ENCODE measurements at places on chromosomes 3 and 15.

- DNase-seq, result no peak
Measured at GRCh38 chr3:197687570-197687969, 49.1 kb downstream of the RUBCN start.

DNA sequence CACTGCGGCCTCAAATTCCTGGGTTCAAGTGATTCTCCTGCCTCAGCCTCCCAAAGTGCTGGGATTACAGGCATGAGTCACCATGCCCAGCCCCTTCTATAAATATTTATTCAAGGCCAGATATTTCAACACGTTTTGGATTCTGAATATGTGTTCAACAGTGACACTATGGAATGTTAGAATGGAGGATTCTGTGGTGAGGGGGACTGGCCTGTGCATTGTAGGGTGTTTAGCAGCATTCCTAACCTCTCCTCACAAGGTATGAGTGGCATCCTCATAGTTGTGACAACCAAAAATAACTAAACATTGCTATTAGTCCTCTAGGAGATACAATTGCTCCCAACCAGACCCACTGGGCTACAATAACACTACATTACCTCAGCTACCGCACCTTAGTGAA lies 104.0 kb upstream of the ATP10A start:
- no peak for DNase-seq

DNA sequence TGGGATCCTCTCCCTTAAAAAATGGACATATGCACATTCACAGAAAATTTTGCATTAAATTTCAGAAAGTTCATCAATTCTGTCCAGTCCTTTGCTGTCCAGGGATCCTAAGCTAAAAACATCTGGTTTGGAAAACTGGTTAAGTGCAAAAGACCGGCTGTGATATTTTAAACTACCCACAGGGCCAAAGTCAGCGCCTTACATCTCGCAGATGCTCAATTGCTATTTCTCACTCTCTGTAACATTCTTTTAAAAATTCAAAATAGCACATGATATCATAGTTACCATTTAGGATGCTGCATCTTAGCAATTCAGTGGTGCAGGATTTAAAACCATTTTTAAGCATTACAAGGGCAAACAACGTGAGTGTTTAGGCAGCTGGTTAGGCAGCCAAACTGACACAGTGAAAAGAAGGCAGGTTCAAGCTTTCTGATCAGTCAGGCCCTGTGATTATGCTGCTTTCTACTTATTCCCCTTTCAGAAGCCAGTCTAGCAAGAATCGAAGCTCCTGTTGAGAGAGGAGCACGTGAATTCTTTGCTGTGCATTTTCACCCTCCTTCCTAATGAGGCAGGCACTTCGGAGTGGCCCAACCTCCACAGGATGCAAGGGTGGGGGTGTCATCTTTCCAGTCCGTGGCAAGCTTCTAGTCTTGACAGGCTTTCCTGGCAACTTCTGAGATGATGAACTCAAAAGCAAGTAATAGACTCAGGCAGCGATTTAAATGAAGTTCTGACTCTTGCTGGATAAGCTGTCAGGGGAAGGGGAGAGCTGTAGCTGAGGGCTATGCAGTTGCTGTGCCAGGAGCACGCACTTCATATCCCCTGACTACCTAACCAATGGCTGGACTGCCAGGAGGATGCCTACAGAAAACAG lies 8.8 kb downstream of the PRICKLE2 start:
- no peak for DNase-seq

GRCh38 chr3:43331381-43331780 lies 45.0 kb downstream of the SNRK start:
- no peak for DNase-seq

DNA sequence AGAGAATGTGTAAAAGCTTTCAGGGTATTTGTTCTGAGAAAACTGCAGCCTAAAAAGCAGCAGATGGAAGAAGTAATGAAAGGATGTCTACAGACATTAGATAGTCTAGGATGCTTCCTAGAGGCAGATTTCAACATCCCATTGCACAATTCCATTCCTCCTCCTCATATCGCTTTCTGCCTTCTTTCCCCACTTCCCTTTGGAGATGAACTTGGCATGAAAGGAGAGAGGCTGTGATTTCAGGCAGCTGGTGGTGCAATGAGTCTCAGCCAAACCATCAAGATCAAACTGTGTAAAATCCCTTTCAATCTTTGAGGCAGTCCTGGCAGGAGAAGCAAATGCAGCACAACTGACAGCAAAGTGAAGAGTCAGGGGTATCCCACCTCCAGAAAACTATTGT lies 438.7 kb upstream of the KCNMB2 start:
- no peak for DNase-seq

DNA sequence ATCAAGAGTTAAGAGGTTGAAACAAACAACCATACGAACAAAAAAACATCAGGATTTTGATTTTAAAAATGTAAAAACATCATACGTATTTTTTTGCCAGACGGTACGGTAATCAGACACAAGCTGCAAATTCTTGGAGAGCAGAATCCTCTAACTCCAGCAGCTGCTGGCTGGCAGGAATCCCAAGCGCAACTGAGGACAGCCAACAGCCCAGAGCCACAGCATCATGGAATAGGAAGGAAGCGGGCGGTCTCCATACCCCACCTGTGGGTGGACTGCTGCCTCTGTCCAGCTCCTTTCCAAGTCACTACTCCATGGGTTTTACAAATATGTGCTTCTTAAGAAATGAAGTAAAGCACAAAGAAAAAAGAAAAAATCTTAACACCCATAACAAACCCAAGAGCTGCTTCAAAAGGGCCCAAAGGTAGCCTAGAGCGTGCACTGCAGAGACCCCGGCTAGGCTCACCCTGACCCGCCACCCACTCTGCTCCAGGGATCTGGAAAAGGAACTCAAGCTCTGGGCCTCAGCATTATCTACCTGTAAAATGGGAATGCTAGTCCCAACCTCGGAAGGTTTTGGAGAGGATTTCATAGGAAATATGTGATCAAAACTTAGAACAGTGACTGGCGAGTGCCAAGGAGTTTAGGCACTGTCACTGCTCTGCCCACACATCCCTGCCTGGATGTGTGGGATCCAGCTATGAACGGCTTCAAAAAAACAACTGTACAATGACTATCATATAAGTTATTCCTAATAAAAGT lies 33.4 kb downstream of the ZXDC start:
- no peak for DNase-seq

DNA sequence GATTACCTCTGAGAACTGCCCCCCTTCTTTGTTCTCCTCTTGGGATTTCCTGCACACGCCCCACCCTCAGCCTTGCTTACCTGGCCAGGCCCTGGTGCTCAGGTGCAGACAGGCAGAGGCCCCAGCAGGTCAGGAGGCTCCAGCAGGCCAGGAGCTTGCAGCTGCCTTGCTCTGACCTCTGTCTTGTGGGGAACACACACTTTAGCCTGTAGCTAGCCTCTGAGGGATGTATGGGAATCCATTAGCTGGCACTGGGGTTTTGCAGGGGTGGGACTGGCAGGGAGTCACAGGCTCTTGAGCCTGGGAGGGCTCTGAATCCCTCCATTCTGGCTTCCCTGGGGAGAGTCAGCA lies 2.7 kb downstream of the SMAD6 start:
- no peak for DNase-seq

GRCh38 chr3:25403968-25404367 lies 24.1 kb upstream of the RARB start:
- no peak for DNase-seq

DNA sequence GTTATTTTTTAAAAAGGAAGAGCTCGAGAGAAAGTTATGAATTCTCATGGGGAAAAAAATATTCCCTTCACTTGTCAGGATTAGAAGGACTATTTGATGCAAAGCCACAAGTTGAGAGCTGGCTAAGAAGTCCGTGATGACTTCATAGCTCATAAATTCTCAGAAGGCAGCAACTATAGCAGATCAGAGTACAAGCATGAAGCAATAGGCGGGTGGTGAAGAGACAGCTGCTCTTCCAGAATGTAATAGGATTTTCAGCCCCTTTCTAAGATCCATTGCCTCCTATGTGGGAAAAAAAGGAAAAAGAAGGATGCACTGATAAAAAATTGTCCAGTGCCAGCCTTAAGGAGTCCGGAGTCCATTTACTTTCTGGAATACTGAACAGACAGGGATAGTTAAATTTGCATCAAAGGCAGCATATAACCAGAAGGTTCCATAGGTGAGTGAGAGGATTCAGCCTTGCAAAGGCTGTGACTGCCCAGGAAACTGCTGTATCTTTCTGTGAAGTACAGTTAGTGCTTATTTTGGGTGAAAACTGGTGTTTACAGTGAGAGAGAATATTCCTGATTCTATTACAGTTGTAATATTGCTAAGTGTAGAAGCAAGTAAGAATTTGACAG lies 929.5 kb upstream of the ALCAM start:
- no peak for DNase-seq

- DNase-seq, result no peak
Measured at GRCh38 chr3:135865085-135865484, 100.4 kb upstream of the PPP2R3A start.

DNA sequence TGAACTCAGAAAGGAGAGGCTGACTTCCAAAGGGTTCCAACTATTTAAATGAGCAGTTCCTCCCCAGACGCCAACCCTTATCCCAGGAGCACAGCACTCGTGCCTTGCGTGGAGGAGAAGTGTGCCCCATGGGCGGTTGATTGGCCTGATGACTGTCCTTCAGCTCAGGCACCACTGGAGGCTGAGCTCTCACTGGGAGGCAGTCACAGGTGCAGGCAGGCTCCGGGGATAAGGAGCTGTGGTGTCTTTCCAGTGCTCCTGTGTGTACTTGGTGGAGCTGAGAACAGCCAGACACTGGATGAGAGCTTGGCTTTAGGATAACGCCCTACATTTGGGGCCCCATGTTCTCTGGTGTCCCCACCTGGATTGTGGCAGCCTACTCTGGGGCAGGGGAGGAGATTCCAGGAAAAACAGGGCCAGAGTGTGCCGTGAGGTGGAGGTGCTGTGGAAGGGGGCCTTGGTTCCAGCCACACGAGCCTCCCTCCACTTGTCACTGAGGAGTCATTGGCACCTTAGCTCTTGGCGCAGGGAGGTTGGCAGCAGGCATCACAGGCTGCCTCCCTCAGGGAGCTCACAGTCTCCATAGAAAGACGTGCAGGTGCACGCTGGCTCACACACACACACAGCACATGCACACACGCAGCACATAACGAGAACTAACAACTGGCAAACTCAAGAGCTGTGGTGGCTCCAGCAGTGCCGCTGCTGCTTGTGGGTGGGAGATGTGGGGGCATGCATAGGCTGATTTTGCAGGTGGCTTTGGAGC lies 22.7 kb upstream of the EPHB3 start:
- DNase-seq, result no peak

DNA sequence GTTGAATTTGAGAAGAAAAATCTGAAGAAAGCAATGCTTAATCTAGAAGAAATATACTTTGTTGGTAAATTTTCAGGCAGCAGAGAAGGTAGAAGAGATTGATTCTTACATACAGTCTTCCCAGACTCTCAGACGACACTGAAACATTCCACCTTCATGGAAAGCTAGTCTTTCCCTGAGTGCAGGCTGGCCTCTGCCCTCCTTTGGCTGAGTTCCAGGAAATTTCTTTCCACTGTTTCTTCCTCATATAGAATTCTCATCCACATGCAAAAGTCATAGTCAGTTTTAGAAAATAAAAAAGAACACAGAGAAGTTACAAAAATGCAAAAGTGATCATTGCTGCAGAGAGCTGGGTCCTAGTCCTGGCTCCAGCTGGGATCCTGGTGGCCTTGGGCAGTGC lies 142.5 kb upstream of the PRR23C start:
- DNase-seq, result no peak

DNA sequence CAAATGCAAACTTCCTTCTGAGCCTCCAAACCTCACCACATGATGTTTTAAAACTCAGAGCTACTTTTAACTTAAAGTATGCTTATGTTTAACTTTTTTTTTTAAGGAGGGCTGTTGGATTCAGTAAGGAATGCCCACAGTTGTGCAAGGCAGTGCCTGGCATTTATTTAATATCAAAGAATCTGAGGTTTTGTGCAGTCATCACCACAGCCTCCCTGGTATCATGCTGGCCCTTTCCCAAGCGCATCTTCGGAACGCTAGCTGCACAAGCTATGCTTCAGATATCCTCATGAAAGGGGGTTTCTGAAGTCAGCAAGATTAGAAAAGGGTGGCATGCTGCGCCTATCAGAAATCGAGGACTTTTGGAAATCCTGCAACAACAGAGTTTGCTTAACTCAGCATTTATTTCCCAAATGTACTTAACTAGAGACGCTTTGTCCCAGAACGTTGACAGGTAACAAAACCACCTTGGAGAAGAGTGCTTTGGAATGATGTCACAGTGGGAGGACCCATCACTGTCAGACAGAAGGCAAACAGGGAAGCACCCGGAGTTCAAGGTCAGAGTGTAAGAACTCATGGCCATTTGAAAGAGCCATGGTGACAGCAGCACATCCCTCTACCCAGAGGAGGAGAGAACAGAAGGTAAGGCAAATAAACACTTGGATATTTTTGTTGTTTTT lies 120.2 kb upstream of the IGF1R start:
- DNase-seq, result no peak

- peak; percentile 39 for DNase-seq
Measured at GRCh38 chr3:178072391-178073305, 463.6 kb upstream of the KCNMB2 start.

DNA sequence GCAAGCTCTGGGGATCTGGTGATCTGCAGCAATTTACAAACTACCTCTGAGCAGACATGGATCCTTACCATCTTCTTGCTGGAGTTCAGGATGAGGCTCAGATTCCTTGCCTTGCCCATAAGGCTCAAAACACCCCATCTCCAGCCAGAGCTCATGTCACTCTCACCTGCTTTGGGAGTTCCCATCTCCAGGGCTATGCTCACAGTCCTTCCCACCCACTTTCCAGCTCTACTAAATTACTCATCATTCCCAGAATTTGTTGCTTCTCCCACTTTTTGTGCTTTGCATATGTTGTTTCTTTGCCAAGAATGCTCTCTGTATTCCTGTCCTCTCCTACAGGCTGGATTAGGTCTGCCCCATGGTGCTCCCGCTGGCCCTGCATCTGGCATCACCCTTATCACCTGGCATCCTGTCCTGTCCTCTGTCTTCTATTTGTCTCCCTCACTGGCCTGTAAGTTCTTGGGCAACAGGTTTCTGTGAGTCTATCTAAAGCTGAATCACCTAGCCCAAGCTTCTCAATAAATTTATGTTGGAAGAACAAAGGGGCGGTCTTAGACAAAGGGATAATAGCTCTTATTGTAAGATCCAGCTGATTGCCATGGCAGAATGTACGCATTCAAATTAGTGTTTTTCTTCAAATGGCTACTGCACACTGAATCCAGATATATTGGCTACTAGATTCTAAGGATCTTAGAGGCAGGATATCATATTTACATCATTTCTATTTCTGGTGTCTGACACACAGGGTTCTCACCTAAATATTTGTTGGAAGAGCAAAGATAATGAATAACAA lies 179.2 kb downstream of the CLSTN2 start:
- no peak for DNase-seq

- no peak for DNase-seq
Measured at GRCh38 chr15:52308446-52309153, 13.0 kb upstream of the MYO5C start.

GRCh38 chr3:129320261-129320660 lies 41.6 kb downstream of the HMCES start:
- DNase-seq, result no peak

DNA sequence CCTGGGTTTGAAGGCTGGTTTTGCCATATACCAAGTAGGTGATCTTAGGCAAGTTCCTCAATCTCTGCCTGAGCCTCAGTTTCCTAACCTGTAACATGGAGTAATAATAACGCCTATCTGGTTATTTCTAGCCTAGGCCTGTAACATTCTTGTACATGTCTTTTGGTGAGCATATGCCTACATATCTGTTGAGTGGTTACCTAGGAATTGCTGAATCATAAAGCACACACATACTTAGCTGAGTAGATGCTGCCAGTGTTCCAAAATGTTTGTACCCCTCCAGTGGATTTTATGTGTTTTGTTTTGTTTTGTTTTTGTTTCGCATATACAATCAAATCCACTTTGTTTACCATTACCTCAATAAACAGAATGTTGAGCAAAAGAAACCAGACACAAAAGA lies 17.4 kb upstream of the MFGE8 start:
- DNase-seq, result no peak

Data from NCI-H345 (cell line).